PC-9 (cell line): ENCODE measurements at places on chromosomes 3 and 15. TPM values are rescaled to one million over a fixed set of nuclear protein-coding genes. Genes with fewer than 3 reads are reported as not detected.

CD96 gene
- total RNA-seq: 0.11 and 0.20 TPM in 2 replicates

IMPG2 gene
- total RNA-seq: 0.05 and 0.11 TPM in 2 replicates

A4GNT gene
- total RNA-seq: not detected in 2 replicates

IGDCC3 gene
- total RNA-seq: 0.22 and 0.38 TPM in 2 replicates

GP9 gene
- total RNA-seq: not detected in 2 replicates

DNA sequence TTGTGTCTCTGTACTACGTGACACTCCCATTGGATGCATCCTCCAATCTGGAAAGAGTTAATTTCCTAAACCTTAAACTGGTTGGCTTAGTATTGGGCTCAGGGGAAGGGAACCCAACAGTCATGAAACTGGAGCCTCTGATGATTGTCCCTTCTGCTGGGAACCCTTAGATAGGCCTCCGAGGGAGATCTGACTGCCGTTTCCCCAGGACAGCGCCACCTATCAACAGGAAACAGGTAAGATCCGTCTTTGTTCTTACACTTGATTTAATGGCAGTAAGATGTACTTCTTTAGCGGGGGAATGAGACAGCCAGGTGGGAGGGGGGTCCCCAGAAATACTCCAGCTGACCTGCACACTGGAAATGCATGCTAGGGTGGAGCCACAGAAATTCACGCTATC is 1749.6 kb downstream of the SI start:
- DNase-seq: no peak

GRCh38 chr3:176568189-176568588 is 629.1 kb downstream of the TBL1XR1 start:
- DNase-seq: no peak

DNA sequence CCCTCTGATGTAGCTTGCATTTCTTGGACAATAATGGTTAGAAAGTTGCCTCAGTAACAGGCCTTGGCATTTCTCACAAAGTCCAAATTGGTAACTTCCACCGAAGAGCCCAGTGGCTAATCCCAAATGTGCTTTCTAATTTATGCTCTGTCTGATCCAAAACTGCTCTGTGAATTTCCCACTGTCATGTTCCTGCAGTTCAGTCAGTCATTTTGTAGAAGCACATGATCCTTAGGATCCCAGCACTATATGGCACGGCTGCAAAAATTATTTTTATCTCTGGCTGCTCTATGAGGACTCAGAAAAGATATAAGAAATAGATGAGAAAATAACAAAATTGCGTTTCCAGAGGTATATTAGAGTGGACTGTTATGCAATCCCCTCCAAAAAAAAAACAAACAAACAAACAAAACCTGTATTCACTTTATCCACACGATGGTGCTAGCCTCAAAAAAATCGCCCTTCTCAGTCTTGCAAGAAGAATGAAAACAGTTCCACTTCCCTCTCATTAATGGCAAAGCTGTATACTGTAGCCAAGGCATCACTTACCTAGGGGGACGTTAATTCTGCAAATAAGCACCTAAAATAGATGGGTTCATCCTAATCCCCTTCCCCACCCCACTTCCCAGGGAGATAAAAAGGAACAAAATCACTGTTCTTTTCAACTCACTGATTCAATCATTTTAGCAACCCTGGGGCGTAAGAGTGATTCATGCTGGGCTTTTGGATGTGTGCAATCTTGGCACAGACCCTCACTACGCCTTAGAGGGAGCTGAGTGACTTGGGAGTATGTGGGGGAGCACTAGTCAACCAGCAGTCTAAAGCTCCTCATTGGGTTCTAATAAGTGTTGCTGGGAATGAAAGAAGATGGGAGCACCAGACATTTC is 61.3 kb downstream of the TMCO5A start:
- peak; percentile 28 for DNase-seq

- DNase-seq: no peak
These were observed 591.0 kb downstream of the MECOM start for GRCh38 chr3:169072494-169072893.

GRCh38 chr15:39741258-39741657 is 41.4 kb downstream of the FSIP1 start:
- DNase-seq: no peak

DNA sequence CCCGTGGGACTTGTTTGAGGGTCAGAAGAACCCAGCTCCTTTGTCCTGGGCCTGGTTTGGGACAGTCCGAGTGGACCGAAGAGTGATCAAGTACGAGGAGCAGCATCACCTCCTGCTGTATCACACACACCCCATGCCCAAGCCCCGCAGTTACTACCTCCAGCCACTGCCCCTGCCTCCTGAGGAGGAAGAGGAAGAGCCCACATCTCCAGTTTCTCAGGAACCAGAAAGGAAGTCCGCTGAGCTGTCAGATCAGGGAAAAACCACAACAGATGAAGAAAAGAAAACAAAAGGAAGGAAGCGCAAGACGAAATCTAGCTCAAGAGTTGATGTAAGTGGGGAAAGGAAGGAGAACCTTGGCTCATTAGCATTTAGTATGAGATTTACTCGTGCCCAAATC is 3.3 kb upstream of the P2RY12 start:
- DNase-seq: no peak

DNA sequence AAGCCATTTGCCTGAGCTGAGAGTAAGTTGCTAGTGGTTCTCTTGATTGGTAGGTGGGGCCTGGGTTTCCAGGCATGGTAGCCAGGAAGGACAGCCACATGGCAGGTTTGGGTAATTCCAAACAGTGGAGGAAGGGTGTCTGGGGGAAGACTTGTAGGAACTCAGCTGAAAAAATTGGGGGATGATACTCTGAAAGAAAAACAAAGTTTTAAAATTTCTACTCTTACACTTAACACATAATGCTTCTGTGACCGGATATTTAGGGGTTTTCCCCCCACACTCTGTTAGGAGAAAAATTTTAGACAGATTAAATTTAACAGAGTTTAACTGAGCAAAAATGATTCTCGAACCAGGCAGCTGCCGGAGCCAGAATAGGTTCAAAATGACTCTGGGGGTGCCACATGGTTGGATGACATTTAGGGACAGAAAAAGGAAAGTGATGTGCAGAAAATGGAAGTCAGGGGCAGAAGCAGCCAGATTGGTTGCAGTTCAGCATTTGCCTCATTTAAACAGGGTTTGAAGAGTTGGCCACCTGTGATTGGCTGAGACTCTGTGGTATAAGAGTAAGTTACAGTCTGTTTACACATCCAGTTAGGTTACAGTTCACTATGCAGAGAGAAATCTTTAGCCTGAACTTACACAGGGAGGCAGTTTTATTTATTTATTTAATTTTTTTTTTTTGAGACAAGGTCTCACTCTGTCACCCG is 8.1 kb downstream of the B2M start:
- DNase-seq: no peak

DNA sequence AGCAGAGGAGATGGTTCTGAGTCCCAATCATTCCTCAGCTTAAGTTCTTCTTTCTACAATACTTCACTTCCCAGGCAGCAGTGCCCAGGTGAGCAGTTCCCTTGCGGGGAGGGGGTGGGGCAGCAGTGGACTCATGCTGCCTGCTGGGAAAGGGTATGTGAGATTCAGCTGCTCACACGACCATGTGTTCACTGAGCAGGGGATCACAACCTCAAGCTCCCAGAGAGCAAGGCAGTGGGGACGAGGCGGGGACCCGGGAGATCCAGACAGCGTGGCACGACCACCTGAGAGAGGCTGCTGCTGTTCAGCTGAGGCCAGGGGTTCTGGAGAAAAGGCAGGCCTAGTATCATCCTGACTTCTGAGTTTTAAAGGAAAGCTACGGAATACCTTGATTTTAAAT is 166.6 kb downstream of the XXYLT1 start:
- DNase-seq: no peak

GRCh38 chr3:107578091-107578490 is 55.3 kb downstream of the BBX start:
- DNase-seq: no peak

DNA sequence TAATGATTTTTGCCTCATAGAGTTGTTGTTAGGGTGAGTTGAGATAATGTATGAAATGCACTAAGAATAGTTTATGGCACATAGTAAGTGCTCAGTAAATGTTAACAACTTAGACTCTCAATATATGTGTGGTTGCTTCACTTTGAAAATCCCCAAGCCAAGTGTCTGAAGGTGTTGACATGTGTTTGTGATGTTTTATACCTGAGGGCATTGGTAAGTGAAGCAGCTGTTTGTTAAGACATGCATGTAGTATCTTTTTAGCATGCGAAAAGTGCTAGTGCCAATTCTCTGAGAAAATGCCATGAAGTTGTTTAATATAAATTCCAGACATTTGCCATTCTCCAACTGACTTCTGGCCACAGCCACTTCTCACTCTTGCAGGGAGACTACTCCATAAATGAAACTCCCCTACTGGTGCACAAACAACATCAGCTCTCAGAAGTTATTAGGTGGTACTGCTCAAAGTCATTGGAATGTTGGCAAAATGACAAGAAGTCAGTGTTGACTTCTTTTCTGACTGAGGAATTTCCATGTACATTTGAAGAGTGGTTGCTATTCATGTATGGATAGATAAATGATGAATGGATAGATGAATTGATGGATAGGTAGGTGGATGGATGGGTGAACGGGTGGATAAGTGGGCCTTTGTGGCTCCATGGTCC is 103.6 kb upstream of the NUDT16 start:
- DNase-seq: no peak

GRCh38 chr15:78840661-78841375 is 29.6 kb upstream of the ADAMTS7 start:
- peak; percentile 12 for DNase-seq

DNA sequence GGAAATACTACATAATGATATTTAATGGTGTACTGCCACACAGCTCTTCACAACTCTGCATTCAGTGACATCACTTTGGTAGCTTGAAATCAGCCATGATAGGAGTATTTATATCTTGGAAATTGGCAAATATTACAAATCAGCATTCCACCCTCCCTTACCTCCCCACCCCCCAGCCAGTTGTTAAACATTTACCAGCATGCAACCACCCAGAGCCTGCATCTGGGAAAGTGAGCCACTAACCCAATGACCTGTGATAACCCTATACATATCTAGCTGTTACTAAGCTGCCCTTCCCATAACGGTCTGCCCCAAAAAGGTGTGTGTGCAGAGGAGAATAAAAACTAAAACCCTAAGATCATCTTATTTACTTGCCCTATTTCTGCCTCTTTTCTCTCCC is 44.6 kb upstream of the SATB1 start:
- no peak for DNase-seq

DNA sequence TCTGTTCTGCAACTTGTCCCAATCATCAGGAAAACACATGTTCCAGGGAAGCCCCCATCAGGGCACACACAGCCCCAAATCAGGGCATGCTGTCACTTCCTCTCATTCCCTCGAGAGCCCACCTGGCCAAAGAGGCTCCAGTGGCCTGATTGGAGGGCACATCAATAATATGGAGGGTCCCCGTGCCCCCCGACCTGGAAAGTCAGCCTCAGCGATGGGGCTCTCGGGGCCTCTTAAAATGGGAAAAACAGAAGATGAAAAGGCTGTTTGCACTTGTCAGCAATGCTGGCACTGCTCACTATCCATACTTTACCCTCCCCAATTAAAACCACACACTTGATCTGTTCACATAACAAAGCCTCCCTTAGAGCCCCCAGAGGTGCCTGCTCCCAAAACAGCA is 172.9 kb upstream of the NSMCE3 start:
- no peak for DNase-seq

GRCh38 chr3:31253782-31254181 is 278.9 kb upstream of the STT3B start:
- DNase-seq: no peak

DNA sequence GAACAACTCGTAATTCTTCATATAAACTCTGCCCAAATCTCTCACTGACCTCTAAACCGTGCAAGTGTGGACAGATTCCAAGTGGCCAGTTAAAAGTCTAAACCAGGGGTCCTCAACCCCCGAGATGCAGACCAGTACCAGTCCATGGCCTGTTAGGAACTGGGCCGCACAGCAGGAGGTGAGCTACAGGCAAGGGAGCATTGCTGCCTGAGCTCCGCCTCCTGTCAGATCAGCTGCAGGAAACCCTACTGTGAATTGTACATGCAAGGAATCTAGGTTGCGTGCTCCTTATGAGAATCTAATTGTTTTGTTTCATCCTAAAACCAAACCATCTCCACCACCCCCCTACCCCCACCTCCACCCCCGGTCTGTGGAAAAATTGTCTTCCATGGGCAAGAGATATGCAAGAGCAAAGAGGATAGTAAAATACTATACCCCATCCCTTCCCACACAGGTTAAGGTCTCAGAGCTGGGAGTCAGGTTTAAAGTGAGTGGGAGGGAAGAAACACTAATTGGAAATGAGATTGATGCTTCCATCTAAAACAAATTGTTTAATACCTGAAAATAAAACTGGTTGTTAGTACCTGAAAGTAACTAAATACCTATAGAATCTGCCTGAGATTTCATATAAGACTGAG is 54.0 kb downstream of the POLQ start:
- DNase-seq: no peak

- DNase-seq: no peak
These were observed 94.4 kb downstream of the TMCO5A start for GRCh38 chr15:38028869-38029268.

- no peak for DNase-seq
These were observed 173.3 kb downstream of the TMEM108 start for GRCh38 chr3:133211449-133211848.

- DNase-seq: no peak
These were observed 3.4 kb downstream of the PLXNB1 start for GRCh38 chr3:48426401-48426909.

DNA sequence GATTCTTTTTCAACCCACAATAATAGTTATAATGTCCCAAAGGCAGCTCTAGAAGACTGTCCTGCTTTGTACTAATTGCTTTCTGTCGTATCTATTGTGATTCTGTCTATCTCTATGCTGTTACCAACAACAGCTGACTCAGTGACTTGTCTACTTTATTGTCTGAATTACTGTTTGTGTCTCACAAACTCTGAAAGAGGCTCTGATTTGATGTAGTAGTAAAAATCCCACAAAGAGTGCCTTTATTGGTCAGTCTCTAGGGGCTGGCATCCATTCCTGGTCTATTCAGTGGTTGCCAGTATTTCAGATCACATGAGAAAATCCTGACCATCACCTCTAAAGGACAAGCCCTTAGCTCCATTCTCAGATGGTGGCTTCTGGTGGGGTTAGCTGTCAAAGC is 254.2 kb downstream of the NSUN3 start:
- no peak for DNase-seq

DNA sequence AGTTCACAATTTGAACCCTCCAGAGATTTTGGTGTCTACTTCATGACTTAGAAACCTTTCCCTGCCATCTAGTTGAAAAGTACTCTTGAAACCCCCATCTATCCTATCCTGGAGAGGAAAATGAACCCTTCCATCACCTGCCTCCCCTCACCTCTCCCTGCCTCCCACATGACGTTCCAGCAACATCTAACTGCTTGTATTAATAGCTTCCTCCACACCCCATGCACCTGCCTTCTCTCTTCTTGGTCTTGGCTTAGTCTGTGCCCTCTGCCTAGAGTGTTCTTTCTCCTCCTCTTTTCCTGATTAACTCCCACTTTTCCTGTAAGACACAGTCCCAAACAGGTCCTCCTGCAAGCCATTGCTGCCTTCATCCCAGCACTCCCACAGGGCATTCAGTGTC is 107.8 kb downstream of the LIPC start:
- DNase-seq: no peak

- DNase-seq: no peak
These were observed 763.4 kb upstream of the GOLIM4 start for GRCh38 chr3:168859143-168859542.

GRCh38 chr3:158471639-158472294 is 99.2 kb upstream of the MLF1 start:
- no peak for DNase-seq
